ENCODE measurements at places on chromosomes 13 and 19.

GRCh38 chr13:41587490-41587889 is 130.1 kb downstream of the RGCC start:
- H3K27ac ChIP-seq, result no peak overlapping the region
- H3K36me3 ChIP-seq, result no peaks in the 10 kb centered on the region
- no peak for DNase-seq
- H3K4me3 ChIP-seq, result no peak overlapping the region
- H3K4me1 ChIP-seq, result no peaks in the 10 kb centered on the region

- peaks cover 24% of the 10 kb centered on the region for H3K36me3 ChIP-seq
- peaks cover 17% of the 10 kb centered on the region for H3K4me1 ChIP-seq
- H3K27me3 ChIP-seq, result no peaks in the 10 kb centered on the region
- DNase-seq, result no peak
- peak overlapping the region; percentile 85 for H3K4me3 ChIP-seq
These were observed 430 bp downstream of the MAP4K1 start for GRCh38 chr19:38617283-38617763.

DNA sequence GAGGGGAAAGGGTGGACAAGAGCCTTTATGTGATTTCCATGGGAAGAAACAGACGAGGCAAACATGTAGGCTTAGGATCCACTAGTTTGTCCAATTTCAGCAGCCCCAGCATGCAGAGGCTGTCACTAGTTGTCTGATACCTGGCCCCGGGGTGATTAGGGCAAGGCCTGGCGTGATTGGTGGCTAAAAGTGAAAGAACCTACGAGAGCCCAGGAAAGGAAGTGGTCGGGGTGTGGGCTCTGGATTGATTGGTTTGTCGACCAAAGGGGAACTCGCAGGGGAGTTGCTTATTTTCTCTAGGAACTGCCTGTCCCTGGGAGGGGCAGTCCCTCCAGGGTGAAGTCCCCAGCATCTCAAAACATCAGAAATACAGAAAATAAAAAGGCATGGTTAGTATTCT is 64.2 kb upstream of the UQCRFS1 start:
- H3K36me3 ChIP-seq, result no peaks in the 10 kb centered on the region
- no peaks in the 10 kb centered on the region for H3K4me1 ChIP-seq
- H3K27ac ChIP-seq, result no peak overlapping the region
- H3K4me3 ChIP-seq, result no peak overlapping the region
- no peak for DNase-seq
- peaks cover 36% of the 10 kb centered on the region for H3K27me3 ChIP-seq

- H3K4me1 ChIP-seq, result no peaks in the 10 kb centered on the region
- DNase-seq, result no peak
- no peaks in the 10 kb centered on the region for H3K27me3 ChIP-seq
These were observed 769.9 kb upstream of the SLITRK6 start for GRCh38 chr13:86569119-86569518.

- no peak for DNase-seq
- H3K36me3 ChIP-seq, result no peaks in the 10 kb centered on the region
- peaks cover 29% of the 10 kb centered on the region for H3K27me3 ChIP-seq
- no peaks in the 10 kb centered on the region for H3K4me1 ChIP-seq
These were observed 3.8 kb downstream of the DMRTC2 start for GRCh38 chr19:41848666-41849065.

GRCh38 chr13:98599502-98600328 is 22.8 kb upstream of the STK24 start:
- DNase-seq, result peak; percentile 39
- no peak overlapping the region for H3K27ac ChIP-seq
- H3K27me3 ChIP-seq, result no peaks in the 10 kb centered on the region
- H3K4me1 ChIP-seq, result no peaks in the 10 kb centered on the region
- H3K36me3 ChIP-seq, result no peaks in the 10 kb centered on the region

DNA sequence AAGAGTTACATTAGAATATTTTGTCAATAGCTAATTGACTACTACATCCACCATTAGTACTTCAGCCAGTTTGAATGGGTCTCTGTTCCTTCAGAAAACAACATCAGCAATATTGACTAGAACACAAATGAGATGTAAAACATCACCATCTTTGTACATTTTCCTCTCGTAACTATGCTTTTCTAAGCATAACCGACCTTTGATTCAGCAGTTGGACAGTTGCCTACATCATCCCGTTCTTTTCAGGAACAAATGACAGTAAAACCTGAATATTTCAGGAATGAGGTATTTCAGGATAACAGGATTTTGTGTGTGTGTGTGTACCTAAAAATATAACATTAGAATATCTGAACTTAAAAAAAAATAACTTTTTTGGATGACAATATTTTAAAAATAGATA is 60.9 kb downstream of the STARD13 start:
- H3K27ac ChIP-seq, result no peak overlapping the region
- no peak for DNase-seq
- no peaks in the 10 kb centered on the region for H3K36me3 ChIP-seq
- no peak overlapping the region for H3K4me3 ChIP-seq
- H3K27me3 ChIP-seq, result no peaks in the 10 kb centered on the region

GRCh38 chr19:6639439-6639838 is 30.5 kb downstream of the TNFSF14 start:
- no peaks in the 10 kb centered on the region for H3K36me3 ChIP-seq
- no peak overlapping the region for H3K4me3 ChIP-seq

DNA sequence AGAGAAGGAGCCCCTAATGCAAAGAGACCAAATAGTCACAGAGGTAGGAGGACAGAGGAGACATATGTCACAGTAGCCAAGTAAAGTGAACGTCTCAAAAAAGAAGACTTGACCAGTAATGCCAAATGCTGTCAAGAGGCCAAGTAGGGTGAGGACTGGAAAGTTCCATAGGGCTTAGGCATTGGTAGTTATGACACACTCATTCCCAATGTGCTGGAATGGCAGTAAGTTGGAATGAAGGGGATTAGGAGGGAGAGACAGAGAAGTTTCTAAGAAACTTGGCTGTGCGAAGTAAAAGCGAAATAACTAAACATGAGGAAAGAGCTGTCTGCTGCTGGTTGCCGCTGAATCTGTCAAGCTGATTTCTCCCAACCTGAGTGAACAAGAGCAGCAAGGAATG is 14.9 kb upstream of the FRY start:
- H3K4me3 ChIP-seq, result no peak overlapping the region
- H3K27me3 ChIP-seq, result no peaks in the 10 kb centered on the region
- H3K27ac ChIP-seq, result no peak overlapping the region
- no peaks in the 10 kb centered on the region for H3K36me3 ChIP-seq

GRCh38 chr13:103289681-103290080 is 223.5 kb upstream of the SLC10A2 start:
- no peaks in the 10 kb centered on the region for H3K27me3 ChIP-seq
- no peak overlapping the region for H3K27ac ChIP-seq
- no peak overlapping the region for H3K4me3 ChIP-seq
- no peaks in the 10 kb centered on the region for H3K36me3 ChIP-seq
- no peaks in the 10 kb centered on the region for H3K4me1 ChIP-seq
- no peak for DNase-seq

GRCh38 chr19:53626976-53627375 is 4.8 kb upstream of the DPRX start:
- DNase-seq, result no peak
- H3K36me3 ChIP-seq, result no peaks in the 10 kb centered on the region
- H3K4me1 ChIP-seq, result no peaks in the 10 kb centered on the region
- no peak overlapping the region for H3K4me3 ChIP-seq

All from stomach (tissue), 19 donors.